GM03348 (cell line): ENCODE measurements at places on chromosomes 3 and 15.

DNA sequence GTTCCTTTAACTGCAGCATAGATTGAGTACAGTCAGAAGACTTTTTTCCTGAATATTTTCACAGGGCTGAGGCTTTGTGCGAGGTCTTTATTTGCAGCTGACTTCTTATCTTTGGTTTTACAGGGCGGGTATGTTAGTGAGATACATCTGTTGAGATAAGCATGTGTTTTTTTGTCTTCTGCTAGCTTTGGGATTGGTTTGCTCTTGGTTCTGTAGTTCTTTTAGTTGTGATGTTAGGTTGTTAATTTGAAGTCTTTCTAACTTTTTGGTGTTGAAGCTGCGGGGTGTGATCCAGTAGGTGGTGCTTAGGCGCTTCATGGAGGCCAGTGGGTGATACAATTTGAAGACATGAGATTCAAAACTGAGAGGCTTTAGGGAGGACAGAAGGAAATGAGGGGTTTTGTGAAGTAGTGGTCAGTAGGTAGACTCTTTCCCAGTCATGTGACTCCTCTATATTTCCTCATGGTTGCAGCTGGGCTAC is 67.9 kb upstream of the TNFSF10 start:
- DNase-seq, result no peak

DNA sequence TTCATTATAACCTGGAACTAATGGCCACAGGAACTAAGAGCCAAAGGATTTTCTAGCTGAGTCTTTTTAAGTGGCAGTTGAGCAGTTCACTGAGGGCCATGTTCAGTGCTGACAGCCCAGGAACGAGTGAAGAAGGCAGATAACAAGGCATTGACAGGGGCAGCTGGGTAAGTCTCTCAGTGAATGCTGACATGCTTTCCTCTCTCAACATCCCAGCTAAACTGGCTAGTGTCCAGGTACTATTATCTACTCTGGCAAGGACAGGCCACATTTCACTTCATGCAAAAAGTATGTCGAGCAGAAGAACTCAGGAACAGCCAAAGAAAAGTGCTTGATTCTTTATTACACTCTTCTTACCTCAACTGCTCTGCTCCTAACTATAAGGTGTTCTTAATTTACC is 515.9 kb downstream of the NLGN1 start:
- DNase-seq, result peak; percentile 30

- DNase-seq, result no peak
These were observed 9.2 kb upstream of the TGM5 start for GRCh38 chr15:43275740-43276562.

- DNase-seq, result peak; percentile 53
These were observed 68.9 kb downstream of the DUT start for GRCh38 chr15:48400086-48400485.

DNA sequence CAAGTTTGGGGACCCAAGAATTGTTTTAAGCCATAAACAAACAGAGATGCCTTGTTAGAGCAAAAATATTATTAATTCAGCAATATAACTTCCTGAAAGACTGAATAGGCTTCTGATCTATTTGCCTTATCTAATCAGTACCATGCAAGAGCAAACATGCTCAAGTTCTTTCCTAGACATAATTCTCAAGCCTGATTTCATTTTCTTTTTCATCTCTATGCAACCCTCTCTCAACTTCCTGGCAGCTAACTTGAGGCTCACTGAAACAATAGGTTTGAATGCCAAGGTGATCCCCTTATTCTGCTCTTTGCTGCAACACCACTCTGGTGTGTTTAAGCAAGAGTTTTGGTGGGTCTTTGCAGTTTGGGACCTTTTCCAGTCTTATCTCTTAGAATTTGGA is 230.9 kb upstream of the CD96 start:
- DNase-seq, result no peak

DNA sequence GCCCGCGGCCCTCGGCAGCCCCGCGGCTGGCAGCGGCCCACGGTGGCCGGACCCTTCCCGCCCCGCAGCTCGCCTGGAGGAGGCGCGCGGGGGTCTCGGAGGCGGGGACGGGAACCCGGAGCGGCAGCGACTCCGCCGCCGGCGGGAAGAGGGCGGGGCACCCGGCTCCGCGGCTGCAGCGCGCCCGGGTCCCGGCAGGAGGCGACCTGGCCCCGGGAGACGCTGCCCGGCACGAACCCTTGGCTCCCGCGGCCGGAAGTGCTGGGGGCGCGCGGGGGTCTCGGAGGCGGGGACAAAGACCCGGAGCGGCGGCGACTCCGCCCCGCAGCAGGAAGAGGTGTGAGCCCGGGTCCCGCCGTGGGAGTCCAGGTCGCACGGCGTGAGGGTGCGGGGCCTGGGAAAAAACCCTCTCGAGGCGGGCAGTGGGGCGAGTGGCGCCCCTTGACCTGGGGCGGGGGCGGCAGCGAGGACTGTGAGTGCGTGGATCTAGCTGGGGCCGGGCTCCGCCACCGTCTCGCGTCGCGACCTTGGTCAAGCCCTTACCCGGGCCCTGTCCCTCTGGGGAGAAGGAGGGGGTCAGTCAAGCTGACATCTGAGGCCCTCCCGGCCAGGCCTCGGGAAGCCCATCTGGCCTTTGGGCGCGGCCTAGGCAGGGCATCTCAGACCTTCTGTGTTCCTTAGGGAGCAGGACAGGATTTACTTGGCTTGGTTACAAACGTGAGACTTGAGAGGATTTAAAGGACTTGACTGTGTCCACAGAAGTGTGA is at the start of gene CIB2:
Gene CIB2, minus strand, starts transcription at position 151 of the 767 bp plus-strand sequence. CDS start 230 bp downstream, outside the sequence.
- peak; percentile 96 for DNase-seq

GRCh38 chr3:123312331-123313265 is 110.9 kb downstream of the SEC22A start:
- DNase-seq, result no peak

- no peak for DNase-seq
These were observed 30.5 kb downstream of the CCDC32 start for GRCh38 chr15:40534371-40534770.

DNA sequence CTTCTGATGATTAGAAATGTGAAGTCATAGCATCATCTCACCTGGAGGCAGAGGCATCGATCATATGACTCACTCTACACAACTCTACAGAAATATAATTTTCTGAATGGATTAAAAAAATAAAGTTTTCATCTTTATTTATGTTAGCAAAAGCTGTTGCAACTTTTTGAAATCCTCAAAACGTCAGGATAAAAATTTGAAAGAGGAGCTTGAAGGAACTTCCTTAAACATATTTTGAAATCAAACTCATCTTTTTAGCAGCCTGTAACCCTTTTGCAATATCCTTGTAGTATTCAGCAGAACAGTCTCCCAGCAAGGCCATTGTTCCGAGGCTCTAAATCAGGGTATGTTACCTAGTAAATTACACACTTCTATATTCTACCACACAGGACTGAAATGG is 985.4 kb downstream of the PLOD2 start:
- DNase-seq, result no peak

DNA sequence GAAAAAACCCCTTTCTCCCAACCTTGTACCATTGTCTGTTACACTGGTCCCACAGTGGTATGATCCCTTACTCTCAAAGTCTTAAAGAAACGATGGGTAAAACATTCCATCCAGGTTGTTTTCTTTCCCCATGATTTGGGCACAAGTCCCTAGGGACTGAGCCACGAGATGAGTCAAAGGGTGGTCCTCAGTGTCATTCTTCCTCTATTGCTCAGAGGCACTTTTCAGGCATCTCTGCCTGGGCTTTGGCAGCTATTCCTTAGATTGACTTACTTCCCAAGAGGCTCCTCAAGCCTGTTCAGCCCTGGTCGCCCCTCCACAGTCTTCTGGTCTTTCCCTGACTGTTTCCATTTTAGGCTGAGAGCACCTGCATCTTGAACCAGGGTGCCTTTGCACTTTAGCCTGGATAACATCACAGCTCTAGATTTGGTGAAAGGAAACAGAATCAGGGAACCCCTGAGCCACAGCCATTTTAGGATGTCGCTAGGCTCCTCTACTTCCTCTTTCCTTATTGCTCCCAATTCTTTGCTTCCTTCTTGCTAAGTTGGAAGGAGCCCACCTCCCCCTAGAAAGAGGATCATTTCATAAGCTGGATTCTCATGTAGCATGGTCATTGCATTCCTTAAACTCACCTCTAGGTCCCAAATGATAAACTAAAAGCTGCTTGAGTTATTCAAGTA is 131.0 kb upstream of the TPRG1 start:
- no peak for DNase-seq

- DNase-seq, result no peak
These were observed 202.7 kb upstream of the BHLHE40 start for GRCh38 chr3:4776399-4776979.

DNA sequence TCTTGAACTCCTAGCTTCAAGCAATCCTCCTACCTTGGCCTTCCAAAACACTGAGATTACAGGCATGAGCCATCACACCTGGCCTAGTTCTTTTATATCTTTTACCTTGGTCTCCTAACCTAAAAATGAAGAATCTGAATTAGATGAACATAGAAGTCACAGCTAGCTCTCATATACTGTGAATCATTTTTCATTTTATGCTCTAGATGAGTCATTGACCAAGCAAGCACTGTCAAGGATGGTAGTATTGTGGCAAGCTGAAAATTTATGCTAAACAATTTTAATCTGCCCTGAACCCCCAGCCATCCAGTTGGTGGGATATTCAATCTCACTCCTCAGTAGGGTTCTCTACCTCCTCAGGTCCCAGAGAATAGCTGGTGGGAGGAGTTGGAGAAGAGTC is 48.3 kb upstream of the DNAJC13 start:
- no peak for DNase-seq

DNA sequence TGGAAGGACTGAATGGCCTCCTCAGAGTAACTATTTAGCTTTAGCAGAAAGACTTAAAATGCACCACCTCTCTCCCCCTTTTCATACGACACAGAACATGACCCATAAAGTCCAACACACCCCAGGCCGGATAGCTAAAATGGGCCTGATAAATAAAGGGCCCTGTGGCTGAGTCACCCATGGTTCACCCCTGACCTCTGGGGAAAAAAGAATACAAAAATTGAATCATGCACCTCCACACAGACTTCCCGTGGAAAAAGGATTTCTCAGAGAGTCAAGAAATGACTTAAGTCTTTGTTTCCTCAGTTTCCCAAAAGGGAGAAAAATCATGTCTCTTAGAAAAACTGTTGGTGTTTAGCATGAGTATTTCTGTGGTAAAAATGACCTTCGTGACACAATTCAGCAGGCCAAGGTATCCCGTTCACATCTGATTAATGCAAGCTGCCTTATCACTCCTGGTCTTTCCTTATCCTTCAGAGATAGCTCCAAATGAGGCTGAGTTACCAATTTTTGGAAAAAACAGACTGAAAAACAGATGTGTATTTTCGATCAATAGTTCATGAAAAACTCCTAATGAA is 34.0 kb upstream of the ARHGEF3 start:
- DNase-seq, result no peak

- no peak for DNase-seq
These were observed 36.7 kb downstream of the SLC27A2 start for GRCh38 chr15:50218691-50219090.

DNA sequence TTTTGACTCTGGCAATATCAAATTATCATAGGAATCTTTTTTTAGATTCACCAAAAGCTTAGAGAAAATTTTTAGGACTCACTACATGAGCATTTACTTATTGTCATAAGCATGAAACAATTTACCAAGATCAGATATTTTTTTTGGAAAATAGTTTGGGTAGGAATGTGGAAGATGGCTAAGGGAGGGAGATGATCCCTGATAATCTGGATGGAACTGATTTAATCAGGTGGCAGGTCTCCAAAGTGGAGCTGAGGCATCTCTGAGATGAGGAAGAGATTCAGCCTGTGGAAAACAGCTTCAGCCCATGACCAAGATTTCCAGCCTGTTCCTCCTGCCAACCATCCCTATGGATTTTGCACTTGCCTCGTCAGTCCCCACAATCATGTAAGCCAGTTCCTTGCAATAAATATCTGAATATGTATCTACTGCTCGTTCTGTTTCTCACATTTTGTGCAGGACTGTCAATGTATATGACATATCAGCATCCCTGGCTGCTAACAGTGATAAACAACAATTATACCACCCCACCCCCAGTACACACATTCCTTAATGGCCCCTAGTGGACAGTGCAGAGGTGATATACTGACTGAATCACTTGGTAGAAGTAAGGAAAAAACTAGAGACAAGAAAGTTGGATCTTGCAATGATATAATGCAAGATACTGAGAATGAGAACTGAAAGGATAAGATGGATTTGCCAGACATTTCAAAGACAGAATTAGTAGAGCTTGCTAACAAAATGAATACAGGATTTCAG is 183.8 kb downstream of the NEK10 start:
- peak; percentile 12 for DNase-seq

DNA sequence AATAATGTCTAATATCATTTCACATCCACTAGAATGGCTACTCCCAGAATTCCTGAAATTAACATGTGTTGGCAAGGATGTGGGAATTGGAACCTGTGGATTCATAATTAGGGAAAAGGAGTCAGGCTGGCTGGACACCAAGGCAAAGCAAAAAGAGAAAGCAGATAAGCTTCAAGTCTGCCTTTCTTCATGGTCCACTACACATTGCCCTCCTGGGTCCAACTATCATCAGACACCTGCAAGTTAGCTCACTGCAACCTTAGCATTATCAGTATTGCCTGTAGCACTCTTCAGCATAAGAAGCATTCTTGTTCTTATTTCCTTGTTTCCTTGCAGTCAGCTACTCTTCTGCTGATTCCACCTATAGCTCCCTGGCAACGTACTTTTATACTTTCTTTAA is 124.3 kb downstream of the ZNF280D start:
- DNase-seq, result no peak

GRCh38 chr15:31605467-31605931 is 278.9 kb downstream of the KLF13 start:
- peak; percentile 37 for DNase-seq

DNA sequence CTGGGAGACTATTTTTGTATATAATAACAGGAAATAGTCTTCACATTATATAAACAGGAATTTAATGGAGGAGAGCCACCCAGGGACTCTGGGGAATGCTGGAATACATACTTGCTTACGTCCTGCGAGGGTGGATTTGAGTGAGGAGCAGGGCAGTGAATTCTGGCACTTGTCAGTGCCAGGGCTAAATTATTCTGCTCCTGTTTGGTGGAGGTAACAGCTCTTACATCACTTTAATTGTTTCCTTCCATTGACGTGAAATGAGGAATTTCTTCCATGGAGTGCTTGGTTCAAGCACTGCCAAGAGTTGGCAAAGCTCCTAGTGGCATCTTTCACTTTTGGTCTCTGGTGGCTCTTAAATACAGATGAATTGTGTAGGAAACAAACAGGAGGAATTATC is 94.1 kb upstream of the GOLGA8J start:
- no peak for DNase-seq

GRCh38 chr15:85583442-85583841 is 203.0 kb downstream of the AKAP13 start:
- no peak for DNase-seq

- DNase-seq, result peak; percentile 81
These were observed 268.3 kb downstream of the UACA start for GRCh38 chr15:70494852-70495571.
